GM20000 (cell line): ENCODE measurements at places on chromosomes 11 and 22.

- DNase-seq = no peak
Measured at GRCh38 chr11:107719073-107719472, 7.2 kb upstream of the SLN start.

- DNase-seq = peak; percentile 19
Measured at GRCh38 chr11:11931461-11932055, 76.9 kb downstream of the DKK3 start.

DNA sequence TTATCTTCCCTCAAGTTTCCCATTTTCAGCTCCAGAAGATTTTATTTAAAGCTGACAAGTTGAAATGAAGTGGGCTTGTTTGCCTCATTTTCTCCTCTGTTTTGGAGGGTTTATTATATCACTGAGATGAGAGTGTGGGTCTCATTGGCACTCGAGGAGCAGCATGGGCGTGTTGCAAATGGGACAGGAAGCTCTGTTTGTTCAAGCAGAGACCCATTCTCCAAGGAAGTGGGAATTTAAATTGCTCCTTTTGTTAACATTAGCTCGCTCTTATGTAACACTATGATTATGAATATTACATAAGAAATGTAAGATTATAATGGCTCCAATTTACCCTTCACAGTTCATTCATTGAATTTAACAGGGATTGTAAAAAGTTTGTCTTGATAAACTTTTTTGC is 317.7 kb upstream of the CTSC start:
- no peak for DNase-seq

GRCh38 chr11:15224466-15224865 is 109.7 kb downstream of the INSC start:
- no peak for DNase-seq

DNA sequence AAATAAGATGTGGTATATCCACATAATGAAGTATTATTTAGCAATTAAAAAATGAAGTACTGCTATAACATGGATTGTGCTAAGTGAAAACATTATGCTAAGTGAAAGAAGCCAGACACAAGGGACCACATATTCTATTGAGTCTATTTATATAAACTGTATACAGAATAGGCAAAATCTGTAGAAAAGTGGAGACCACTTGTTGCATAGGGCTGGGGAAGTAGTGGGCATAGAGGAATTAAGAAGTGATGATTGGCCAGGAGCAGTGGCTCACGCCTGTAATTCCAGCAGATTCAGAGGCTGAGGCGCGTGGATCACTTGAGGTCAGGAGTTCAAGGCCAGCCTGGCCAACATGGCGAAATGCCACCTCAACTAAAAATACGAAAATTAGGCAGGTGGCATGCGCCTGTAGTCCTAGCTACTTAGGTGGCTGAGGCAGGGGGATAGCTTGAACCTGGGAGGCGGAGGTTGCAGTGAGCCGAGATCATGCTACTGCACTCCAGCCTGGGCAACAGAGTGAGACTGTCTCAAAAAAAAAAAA is 109.6 kb downstream of the RBFOX2 start:
- DNase-seq = no peak

DNA sequence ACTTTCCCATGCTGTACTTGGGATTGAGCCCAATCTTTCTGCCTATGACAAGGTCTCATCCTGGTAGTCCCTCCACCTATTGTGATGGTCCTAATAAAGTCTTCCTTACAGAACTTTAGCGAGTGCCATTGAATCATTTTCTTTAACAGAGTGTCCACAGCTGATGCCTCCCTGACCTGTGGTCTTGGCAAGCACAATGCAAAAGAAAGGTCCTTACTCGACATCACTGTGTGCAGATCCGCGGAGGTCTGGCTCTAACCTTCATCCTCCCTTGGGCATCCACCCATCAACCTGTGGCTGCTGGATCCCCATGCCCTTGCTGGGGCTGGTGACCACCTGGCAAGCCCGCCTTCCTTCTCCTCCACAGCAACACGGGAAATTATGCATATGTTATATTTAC is 1203.9 kb downstream of the TBC1D22A start:
- no peak for DNase-seq

DNA sequence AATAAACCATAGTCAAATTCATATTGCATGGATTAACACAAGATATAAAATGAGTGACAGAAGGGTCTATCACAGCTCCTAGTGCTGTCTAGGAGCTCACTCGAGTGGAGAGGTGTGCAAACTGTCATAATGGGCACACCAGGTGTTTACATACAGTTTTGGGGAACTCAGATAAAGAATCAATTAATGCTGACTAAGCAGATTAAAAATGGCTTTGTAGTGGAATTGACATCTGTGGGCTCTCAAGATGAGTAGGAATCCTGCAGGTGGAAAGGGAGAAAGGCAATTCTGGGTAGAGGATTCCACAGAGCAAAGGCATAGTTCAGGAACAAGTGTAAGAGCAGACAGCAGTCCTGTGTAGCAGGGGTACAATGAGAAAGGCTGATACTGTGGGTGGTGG is 496.2 kb upstream of the CCDC90B start:
- no peak for DNase-seq

DNA sequence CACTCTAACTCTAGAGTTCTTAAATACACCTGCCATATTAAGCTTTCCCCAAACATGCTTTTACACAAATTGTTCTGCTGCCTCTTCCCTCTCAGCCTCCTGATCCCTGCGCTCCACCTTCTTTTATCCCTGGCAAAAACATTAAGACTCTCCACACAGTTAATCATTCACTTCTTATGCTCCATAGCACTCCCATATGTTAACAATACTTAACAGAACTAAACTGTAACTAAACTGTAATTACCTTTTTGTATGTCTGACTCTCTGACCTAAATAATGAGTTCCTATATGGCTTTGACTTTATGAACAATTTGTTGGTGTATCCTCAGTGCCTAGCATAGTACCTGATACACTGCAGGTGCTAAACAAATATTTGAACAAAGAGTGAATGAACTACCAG is 71.8 kb downstream of the BTBD10 start:
- no peak for DNase-seq

DNA sequence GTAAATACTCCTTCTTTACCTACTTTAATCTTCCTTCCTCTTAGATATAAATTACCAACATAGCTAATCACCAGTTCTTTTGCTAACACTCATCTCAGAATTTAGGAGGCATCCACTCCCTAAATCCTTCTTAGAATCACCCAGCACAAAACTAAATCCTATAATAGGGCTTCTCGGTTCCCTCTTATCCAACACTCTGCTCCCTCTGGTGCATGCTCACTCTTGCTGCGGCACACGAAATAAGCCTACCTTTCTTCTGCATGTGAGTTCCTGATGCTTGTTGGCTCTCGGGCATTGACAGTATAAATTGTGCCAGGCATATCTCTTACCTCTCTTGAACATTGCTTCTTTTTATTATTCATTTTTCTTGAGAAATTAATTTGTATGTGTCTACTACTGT is 61.0 kb downstream of the OR5AK2 start:
- no peak for DNase-seq

- no peak for DNase-seq
Measured at GRCh38 chr11:66242095-66242765, 26.2 kb upstream of the RAB1B start.

- DNase-seq = no peak
Measured at GRCh38 chr11:26777372-26777808, 55.5 kb upstream of the SLC5A12 start.

DNA sequence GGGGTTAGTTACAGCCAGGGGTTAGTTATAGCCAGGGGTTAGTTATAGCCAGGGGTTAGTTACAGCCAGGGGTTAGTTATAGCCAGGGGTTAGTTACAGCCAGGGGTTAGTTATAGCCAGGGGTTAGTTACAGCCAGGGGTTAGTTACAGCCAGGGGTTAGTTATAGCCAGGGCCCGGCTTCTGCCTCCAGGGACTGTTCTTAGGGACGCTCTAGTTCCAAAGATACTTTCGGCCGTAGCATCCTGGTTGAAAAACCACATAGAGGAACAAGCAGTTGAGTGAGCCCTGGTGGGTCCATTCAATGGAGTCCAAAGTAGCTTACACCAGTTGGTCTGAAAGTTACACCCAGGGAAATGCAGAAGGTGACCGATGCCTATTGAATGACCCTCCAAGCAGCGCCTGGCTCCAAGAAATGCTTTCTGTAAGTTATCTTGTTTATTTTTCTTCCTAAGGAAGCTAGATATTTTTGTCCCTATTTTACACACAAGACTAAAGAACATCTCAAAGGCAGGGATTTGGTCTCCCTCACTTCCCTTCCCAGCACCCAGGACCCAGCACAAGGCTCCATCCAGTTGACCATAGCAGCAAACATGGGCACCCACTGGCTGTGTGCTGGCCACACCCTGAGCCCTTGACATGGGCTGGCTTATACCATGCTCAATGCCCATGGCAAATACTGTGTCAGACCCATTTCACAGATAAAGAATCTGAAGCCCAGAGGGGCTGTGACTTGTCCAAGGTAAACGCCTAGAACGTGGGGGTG is 49.7 kb upstream of the SHISAL1 start:
- no peak for DNase-seq

GRCh38 chr11:78310500-78310909 is 107.1 kb downstream of the GAB2 start:
- DNase-seq = peak; percentile 78

DNA sequence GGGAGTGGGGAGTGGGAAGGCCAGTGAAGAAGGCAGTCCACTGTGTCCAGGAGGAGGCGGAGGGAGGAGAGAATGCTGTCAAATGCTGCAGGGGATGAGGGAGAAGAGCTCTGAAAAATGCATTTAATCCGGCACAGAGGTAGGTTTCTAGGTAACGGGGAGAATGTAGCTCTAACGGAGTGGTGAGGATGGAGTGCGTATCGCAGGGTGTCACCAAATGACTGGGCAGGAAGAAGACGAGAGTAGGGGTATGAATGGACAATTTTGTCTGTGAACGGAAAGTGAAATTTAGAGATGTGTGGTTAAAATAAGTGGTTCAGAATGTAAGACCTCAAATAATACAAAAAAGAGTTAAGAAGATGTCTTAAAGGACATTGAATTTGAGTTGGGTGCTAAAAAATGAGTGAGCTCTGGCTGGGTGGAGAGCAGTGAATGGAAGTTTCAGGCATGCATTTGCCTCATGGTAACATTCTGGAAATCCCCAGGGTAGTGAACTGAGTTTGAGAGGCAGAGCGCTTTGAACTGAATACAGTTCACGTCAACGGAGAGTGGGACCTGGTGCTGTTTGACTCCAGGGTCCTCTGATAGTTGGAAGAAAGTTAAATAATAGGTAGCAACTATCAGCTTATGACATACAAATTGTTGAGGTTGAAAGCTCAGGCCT is 81.3 kb upstream of the CADM1 start:
- peak; percentile 50 for DNase-seq

GRCh38 chr11:86524620-86525352 is 147.6 kb downstream of the ME3 start:
- no peak for DNase-seq

DNA sequence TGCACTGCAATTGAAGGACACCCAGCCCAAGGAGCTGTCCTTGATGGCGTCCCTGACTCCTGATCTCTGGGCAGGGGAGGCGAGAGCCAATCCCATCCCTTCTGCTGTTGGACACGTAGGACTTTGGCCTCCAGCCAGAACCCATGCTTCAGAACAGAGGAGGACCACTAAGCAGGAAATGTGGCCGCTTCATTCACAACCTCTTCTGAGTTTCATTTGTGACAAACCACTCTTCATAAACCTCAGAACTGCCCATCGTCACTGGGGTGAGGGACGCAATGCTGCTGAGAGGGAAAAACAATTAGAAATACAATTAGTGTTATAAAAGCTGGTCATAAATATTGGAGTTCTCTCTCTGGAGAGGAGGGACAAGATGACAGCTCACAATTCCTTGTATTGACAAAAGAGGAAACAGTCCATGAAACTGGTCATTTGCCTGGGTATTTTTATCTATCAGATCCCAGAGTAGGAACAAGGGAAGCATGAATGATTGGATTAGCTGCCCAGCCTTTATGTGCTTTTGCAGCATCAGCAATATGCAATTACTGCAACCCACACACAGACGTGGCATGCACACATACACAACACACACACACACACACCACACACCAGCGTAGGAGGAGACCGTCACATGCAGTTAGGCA is 216.5 kb upstream of the CADM1 start:
- no peak for DNase-seq

DNA sequence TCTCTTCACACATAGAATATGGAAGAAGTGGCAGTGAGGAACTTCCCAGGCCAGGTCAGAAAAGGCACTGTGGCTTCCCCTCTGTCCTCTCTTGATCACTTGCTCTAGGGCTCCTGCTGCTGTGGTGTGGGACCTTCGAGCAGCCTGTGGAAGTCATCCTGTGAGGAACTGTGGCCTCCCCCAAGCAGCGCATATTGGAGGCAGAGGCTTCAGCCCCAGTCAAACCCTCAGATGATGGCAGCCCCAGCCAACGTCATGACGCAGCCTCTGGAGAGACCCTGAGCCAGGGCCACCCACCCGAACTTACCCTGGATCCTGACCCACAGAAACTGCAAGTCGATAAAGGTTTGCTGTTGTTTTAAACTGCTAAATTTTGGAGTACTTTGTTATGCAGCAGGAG is 444.9 kb downstream of the TBC1D22A start:
- DNase-seq = no peak

GRCh38 chr22:45353786-45354185 is 44.1 kb downstream of the FAM118A start:
- no peak for DNase-seq

DNA sequence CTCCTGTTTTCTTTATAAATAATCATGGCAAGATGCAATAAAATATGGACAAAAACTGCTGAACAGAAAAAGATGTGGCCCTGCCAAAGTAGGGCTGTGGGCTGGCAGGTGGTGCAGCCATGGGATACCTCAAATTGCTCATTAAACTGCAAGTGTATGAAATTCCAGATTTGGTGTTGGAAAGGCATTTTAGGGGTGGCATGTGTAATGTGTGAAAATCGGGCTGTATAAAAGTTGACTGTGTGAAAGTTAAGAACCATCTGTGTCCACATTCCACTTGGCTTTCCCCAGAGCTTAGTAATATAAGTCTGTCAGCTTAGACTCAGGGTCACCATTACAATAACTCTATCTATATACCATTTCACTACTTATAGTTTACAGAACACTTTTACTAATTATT is 34.8 kb upstream of the FZD4 start:
- DNase-seq = no peak

GRCh38 chr22:22248878-22249277 is 4.3 kb downstream of the VPREB1 start:
- DNase-seq = peak; percentile 16

DNA sequence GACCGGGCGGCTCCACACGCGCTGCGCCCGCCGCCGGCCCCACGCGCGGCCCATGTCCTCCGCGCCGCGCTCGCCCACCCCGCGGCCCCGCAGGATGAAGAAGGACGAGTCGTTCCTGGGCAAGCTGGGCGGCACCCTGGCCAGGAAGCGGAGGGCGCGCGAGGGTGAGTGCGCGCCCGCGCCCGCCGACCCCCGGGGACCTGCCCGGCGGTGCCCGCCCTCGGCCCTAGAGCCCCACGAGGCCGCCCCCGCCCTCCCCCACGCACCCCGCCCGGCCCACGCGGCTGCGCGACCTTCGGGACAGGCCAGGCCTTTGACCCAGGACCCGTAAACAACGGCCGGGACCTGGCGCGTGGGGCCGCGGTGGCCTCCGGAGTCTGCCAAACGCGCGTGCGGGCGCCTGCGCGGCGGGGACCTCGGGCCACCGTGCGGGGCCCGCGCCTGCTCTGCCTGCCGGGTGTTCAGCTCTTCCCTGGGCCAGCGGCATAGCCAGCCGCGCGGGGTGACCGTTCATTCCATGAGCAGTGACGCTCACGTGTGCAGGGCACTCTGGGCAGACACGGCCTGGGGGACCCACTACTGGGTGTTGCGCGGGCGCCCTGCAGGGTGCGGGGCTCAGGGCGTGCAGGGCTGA is at the start of gene PARVB:
Gene PARVB (plus strand): TSS at position 15 of the 634 bp plus-strand sequence. CDS start 38 bp downstream, at position 53.
- peak; percentile 64 for DNase-seq

- DNase-seq = peak; percentile 58
Measured at GRCh38 chr11:57406337-57406904, 16.0 kb upstream of the PRG2 start.

- DNase-seq = no peak
Measured at GRCh38 chr11:129625930-129626329, 189.7 kb upstream of the TMEM45B start.
